ENCODE measurements at places on chromosomes 12 and 14.

DNA sequence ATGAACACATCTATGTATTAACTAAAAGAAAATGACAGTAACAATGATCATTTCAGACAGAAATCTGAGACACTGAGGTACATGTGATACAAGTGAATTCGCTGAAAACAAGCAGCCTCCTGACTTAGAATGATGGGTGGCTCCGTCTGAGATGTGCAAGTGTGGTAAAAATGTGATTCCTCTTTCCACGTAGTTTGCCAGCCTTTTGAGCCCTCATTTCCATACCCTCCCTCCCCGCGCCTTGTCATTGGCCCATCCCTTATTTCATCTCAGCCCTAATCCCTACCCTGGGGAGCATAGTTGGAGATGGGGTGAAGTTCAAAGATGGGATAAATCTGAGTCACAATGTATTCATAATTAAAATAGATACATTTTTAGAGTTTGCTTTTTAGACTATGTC, 107.8 kb downstream of the BMP4 start:
- DNase-seq = no peak

GRCh38 chr14:58626431-58626831, 11.3 kb upstream of the DACT1 start:
- DNase-seq = no peak

DNA sequence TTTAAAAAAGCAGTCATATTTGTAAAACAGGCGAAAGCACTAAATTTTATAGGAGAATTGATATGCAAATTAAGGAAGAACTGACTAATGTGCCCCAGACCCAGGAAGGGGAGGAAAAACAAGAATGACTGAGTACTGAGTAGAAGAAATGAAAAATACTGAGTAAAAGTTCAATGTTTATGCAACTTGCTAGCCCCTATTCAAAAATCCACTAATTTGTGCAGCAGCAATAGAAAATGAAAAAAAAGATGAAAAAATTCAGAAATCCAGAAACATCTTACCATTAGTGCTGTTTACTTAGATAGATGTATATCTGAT, 6.1 kb downstream of the CHD8 start:
- no peak for DNase-seq

DNA sequence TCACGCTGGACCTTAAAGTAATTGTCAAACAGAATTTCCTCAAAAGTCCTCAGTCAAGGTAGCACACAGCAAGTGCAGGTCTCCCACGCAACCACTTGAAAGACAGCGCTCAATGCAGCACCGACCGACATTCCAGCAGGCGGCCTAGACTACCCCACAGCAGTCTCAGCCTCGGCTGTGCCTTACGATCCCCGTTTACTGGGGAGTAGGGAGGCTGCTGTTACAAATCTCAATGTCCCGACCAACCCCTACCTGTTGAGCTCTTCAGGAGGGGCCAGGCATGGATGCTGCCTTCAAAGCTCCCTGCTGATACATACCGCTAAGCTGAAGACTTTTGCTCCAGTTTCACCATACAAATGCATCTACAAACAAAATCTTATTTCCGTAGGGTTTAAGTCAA, 21.8 kb downstream of the VPS37B start:
- DNase-seq = no peak

DNA sequence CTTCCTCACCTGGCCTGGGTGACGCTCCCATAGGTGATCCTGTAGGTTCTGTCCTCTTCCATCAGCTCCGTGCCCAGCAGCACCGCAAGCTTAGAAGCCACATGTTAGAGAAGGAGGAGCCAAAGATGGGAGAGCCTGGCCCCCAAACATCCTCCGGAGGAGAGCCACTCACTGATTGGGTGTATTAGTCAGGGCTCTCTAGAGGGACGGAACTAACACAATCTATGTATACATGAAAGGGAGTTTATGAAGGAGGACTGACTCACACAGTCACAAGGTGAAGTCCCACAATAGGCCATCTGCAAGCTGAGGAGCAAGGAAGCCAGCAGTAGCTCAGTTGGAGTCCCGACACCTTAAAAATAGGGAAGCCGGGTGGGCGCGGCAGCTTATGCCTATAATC, 1273.1 kb upstream of the TMEM132C start:
- no peak for DNase-seq

GRCh38 chr14:55419663-55420062, 8.0 kb upstream of the ATG14 start:
- no peak for DNase-seq

DNA sequence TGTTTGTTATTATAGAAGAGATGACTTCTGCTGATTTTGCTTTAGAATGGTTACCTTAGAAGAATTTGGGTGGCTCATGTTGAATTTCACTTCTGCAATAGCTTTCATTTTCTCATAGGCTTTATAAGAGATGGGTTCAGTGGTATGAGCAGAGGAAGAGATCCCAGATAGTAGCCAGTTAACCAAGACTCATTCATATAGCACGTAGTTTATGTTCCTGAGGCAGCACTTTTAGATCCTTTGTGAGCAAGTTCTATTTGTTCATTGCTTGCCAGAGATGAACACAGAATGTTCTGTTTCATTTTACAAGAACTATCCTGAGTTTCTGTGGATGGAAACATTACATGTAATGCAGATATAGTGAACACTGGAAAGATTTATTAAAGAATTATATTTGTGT, 32.2 kb downstream of the RAB21 start:
- DNase-seq = no peak

GRCh38 chr12:58633479-58633878, 286.8 kb downstream of the LRIG3 start:
- DNase-seq = no peak

- DNase-seq = no peak
Observed at GRCh38 chr14:24513009-24513408, 4.9 kb upstream of the CMA1 start.

DNA sequence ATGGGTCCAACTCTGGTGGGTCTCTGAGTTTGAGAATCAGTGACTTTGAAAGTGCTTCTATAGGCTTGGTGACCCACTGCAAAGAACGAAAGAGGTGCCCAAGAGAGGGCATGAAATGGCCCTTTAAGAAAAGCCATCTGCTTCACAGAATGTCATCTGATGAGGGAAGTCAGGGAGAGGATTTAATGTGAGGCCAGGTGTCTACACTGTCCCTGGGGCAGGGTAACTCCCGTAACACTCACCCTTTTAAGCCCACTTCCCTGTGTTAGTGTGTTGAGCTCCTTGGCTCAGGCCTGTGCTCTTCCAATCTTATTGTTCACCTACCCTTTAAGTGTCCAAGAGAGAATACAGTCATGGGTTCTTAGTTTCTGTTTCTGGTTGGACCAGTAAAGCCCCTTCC, 16.4 kb upstream of the SRSF5 start:
- no peak for DNase-seq

DNA sequence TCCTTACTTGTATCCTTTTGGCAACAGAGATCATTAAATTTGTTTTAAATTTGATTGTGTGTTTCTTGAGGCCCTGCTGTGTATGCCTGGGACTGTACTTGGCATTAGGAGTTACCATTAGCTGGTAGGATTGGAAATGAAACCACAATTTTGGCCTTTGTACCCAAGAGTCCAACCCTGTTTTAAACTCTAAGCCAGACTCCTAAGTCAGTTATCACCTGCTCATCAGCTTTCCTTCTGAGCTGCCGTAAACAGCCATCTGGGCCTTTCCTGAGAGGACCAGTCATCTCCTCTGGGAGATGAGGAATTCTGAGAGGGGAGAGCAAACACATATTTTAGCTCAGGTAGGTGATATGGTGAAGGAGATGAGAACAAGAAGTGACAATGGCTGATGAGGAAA, 74.3 kb upstream of the SRSF5 start:
- no peak for DNase-seq

GRCh38 chr14:87687420-87687819, 305.6 kb downstream of the GALC start:
- no peak for DNase-seq
